ENCODE measurements at places on chromosomes 12 and 14.

- no peak for DNase-seq
Measured at GRCh38 chr12:9143929-9144729, 28.4 kb upstream of the A2M start.

DNA sequence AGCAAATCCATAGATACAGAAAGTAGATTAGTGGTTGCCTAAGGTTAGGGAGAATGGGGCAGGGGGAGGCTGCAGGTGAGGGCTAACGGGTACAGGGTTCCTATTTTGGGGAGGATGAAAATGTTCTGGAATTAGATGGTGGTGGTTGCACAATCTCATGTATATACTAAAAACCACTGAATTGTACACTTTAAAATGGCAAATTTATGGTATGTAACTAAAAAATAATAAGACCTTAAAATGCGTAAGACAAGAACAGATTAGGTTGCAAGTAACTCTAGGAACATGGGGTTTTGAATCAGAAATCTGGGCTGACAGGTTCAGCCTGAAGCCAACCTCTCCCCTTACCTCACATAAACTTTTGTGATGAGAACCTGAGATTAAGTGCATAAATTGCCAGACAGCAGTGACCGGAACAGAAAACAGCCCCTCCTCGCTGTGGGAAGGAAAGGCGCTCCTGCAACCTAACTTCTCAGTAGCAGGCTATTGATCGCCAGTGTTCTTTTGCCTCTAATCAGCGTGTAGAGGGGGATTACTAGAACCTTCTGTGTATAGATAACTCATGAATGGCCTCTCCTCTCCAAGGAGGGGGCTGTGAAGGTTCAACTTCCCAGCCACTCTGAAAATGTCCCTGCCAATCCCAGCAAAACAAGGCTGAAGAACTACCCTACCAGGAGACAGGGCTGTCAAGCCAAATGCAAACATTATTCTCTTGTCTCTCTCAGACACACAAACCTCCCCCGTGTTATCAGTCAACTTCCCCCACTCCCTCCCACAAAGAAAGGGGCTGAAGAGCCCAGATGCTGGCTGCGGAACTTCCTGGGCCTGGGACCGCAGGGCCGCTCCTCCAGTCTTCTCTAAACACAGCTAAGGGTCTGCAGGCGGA lies 1.9 kb downstream of the SSH1 start:
- DNase-seq: no peak

GRCh38 chr14:62432955-62433354 lies 612.3 kb downstream of the KCNH5 start:
- no peak for DNase-seq

DNA sequence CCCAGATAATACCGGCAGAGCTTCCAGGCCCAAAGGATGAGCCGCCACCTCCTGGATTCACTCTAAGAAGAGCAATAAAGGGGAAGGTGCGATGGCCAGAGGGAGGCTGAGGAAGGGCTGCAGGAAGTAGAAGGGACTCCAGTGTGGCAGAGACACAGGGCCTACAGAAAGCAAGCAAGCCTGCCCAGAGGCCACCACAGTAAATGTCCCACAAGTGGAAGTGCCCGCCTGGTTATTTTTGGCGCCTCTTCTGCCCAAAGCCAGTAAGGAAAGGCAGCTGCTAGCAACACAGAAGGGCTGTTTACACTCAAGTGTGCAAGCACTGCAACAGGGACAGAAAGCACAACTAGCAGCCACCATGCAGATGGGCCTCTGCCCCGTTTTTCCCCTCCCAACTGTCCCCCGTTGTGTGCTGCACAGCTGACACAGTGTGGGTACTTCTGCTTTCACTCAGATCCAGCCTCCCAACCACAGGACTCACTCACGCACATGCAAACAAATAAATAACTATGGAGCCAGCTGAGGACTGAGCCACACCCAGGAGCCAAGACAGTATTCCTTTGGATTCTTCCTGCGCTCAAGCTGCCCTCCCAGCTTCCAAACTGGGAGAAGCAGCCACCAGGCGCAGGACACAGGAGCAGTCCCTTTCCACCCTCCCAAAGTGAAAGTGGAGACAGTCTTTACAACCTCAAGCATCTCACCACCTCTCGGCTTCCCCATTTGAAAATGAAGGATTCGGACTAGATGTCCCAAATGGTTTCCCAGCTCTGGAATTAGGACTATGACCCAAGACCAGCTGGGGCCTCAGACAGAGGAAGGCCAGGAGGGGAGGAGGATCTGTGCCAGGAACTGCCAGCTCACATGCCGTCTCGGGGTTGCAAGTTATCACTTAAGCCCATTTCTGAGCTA lies 40.0 kb upstream of the PNMA1 start:
- no peak for DNase-seq

GRCh38 chr12:63916561-63917476 lies 72.3 kb downstream of the SRGAP1 start:
- no peak for DNase-seq

DNA sequence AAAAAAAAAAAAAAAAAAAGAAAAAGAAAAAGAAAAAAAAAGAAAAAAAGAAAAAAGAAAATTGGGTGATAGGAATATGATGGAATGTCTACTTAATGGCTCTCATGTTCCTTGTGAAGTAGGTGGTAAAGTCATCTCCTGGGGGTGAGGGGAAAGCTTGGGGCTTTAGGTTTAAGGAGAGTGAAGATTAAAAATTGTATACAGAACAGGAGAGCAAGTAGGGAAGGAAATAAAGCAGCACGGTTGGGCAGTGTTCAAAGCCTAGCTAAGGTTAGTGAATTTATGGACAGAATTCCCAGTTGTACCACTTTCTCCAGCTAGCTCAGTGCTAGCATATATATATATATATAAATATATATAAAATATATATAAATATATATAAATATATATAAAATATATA lies 40.0 kb upstream of the SLC2A13 start:
- no peak for DNase-seq

DNA sequence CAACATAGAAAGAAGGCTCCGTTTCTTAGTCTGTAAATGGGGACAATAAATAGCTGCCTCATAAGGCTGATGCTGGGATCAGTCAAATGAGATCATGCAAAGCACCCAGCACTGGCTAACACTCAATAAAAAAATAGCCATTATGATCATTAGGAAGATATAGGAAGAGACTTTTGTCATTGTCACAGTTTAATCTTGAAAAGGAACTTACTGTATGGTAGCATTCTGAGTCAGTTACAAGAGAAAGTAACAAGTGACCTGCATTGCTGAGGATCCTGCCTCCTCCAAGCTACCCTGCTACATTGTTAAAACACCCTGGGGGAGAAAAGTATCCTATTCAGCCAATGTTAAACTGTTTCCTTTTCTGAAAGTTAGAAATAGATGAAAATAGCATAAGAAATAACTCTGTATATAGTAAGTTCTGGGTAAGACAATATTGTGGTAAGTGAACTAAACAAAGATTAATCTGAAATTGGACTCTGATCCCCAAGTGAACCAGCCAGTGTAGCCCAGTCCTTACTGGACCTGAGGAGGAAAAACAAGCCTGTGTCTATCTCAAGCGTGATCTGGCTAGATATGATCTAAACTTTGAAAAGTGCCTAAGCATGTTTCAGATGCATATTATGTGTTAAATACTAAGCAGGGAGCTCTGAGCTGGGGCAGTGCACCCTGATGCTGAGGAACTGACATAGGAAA lies 3.6 kb upstream of the NUDT4 start:
- no peak for DNase-seq

DNA sequence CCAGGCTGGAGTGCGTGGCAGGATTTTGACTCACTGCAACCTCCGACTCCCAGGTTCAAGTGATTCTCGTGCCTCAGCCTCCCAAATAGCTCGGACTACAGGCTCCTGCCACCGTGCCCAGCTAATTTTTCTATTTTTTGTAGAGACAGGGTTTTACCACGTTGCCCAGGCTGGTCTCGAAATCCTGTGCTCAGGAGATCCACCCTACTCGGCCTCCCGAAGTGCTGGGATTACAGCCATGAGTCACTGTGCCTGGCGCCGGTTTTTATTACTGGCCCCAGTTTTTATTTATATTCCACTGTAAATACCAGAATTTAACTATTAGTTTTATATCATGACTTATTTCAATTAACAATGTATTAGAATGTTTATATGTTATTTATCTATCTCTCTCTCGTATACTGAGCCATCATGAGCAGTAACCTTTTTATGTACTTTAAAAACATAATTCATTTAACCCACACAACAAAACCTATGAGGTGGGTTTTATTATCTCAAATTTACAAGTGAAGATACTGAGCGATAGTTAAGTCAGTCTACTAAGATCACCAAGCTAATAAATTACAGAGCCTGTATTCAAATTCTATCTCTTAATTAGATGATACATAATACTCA lies 47.8 kb downstream of the HECTD1 start:
- DNase-seq: no peak

GRCh38 chr14:23009939-23010726 lies at the start of gene C14orf93:
TSS of gene C14orf93 (minus strand) at chr14:23010143. CDS start at chr14:22999023, 11,120 bp downstream.
- DNase-seq: peak; percentile 70

DNA sequence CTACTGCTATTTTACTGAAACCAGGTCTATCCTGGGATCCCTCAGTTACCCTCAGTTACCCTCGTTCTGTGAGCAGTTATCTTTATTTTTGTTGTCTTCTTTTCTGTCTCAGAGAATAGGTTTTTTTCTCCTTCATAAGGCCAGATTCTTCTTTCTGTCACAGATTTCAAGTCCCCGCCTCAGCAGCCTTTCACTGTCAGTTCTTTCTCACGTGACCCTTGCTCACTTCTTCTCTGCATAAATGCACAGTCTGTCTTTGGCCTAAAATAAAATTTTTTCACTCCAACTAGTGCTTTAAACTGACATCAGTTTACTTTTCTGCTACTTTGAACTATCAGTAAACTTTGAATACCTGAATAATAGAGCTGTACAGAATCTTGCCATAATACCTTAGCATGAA lies 299.7 kb downstream of the ERC1 start:
- DNase-seq: no peak

GRCh38 chr14:39628087-39628486 lies 195.9 kb upstream of the FBXO33 start:
- no peak for DNase-seq

DNA sequence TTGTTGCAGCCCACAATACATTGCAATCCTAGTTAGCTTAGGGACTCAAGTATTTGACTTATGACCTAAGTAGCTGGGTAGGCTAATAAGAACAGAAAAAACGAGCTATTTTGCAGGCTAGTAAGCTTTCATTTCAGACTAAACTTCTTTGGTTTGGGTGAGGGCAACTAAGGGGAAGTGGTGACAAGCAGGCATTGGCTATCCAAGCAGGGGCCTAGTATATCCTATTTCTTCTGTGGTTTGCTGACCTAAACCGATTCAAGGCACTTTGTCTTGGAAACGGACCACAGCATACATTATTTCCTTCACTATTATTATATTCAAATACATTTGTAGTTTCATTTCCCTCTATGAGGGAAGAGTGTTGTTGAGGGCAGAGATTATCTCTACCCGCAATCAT lies 21.6 kb upstream of the SLC5A8 start:
- DNase-seq: no peak

GRCh38 chr12:28130234-28130624 lies 60.0 kb upstream of the CCDC91 start:
- no peak for DNase-seq

DNA sequence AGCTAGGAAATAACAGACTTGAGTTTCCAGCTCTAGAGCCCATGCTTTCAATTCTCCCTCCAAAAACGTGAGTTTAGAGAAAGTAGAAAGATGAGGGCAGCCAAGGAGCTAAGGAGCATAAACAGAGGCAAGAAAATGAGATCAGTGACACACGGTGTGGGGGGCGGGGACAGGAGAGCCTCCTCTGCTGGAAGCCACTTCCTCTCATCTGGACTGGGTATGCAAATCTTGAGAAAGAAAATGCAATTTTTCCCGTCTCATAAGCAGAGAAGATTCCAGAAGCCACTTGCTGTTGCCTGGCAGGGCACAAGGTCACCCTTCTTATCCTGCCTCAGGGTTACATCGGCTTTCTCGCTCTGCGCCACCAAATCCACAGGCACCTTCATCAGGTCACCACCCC lies 6.0 kb downstream of the OR10P1 start:
- DNase-seq: no peak

- no peak for DNase-seq
Measured at GRCh38 chr12:87853448-87854003, 175.7 kb downstream of the C12orf50 start.

GRCh38 chr14:64878837-64879634 lies 671 bp downstream of the SPTB start:
- DNase-seq: no peak

- no peak for DNase-seq
Measured at GRCh38 chr12:90501412-90501811, 453.6 kb downstream of the CCER1 start.

- DNase-seq: no peak
Measured at GRCh38 chr12:103978384-103978982, 12.8 kb downstream of the TDG start.

GRCh38 chr12:1470051-1470450 lies 124.3 kb downstream of the FBXL14 start:
- no peak for DNase-seq

DNA sequence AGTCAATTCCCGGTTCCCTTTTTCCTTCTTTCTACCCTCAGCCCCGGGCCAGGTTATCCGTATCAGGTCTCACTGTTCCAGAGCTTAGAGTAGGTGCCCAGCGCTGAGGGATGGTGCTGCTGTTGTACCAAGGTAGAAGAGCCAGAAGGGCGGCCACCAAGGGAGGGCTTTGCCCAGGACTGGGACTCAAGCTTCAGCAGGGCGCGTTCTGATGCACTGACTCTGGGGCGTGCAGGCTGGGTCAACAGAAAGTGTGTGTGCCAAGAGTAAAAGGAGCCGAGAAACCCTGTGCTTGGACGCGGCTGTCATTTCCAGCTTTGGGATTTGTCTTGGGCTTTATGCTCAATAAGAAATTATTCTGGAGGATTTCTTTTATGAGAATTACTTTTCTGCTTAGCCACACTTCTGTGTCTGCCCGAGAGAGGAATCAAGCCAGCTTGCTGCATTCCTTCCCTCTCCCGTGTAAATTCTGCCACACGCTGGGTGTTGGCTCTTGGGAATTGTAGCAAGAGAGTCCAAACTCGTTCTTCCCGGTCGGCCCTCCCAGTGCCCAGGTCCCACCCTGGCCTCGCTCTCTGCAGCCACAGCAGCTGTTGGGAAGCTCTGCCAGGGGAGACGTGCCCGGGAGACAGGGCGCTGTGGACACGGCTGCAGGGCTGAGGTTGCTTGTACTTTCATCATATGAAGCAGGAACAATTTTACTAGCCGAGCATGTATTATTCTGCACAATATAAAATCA lies 98.0 kb downstream of the FBXL14 start:
- no peak for DNase-seq

GRCh38 chr12:122422730-122423257 lies 325 bp upstream of the CLIP1 start:
- DNase-seq: no peak

DNA sequence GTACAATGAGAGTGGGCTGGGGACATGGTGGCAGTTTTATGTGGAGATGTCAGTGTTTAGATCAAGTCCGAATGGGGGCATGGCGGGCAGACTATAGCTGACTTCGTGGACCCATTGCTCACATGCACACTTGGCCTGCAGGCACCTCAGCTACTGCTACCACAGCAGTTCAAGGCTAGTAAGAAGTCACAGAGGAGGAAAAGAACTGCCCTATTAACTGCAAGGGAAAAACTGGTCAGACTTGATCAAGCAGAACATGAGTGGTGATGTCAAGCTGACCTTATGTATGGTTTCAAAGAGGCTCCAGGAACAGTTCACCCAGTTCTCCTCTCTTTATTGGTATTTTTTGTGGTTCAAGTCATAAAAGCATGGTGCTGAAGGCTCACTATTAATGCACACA lies 30.2 kb upstream of the FRS2 start:
- no peak for DNase-seq
